ENCODE measurements at places on chromosomes 6 and 20. TPM values are rescaled to one million over a fixed set of nuclear protein-coding genes. Genes with fewer than 3 reads are reported as not detected.

BCAS1 gene
- 0.07 TPM for total RNA-seq

FOXC1 gene
- total RNA-seq = 4.6 TPM

DNA sequence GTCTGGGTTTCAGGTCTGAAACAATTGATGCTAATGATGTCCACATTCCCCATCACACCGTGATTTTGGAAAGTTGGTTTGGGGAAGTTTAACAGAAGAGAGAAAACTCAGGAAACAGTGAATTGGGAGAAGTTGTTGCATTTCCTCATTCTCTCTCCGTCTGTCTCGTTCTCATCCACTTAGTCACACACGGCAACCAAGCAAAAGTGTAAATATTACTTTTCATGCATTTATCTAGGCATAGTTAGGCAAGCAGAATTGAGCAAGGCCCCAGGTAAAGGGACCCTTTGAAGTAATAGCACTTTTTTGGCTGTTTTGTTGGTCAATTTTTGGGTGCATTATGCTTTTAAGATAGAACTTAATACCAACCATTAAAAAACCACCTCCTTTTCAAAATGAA lies 137.0 kb upstream of the SULF2 start:
- no peak for DNase-seq

DNA sequence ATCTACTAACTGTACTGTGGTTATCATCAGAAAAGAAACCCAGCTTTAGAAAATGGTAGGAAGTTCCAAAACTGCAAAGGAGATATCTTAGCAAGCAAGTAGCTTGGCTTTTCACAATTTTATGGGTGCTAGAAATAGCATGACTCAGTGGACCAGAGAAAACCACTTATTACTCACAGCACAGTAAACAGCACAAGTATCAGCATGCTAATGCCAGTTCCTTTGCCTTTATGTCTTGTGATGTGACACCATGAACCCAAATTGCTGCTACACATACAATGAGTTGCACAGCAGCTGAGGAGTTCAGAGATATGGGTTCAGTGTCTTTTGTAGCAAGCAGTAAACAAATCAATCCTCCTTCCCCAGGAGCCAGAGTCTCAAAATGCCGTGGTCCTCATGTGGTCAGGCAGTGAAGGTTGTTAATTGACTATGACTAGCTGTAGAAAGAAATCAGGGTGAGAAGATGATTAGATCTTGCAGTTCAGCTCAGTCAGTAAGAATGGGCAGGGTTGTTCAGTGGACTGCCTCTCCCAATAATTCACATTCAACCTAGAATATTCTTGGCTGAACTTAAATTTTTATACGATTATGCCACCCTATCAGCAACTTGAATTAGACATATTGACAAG lies 73.3 kb downstream of the OPRM1 start:
- DNase-seq = peak; percentile 53

- no peak for DNase-seq
Measured at GRCh38 chr6:147003186-147003585, 201.0 kb upstream of the STXBP5 start.

All from A172 (cell line).